Fibroblast of gingiva (primary cell): ENCODE measurements at places on chromosomes 2 and 18.

DNA sequence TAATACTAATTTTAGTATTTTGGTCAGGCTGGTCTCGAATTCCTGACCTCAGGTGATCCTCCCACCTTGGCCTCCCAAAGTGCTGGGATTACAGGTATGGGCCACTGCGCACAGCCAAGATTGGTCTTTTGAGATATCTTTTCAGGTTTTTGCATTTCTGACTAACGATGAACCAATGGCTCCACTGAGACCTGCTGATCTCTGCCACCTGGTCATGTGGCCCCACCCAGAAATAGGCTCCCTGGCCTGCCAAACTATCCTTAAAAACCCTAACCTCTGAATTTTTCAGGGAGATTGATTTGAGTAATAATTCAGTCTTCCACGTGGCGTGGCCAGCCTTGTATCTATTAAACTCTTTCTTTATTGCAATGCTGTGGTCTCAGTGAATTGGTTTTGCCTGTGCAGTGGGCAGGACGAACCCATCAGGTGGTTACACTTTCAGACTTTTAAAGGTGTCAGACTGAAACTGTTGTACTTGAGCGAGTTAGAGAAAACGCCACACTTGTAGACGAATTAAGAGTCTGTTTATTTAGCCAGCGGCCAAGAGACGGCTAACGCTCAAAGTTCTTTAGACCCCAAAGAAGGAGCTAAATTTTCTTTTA lies 85.8 kb upstream of the MSH6 start:
- no peak for DNase-seq

- DNase-seq: no peak
These were observed 90.1 kb upstream of the CAVIN2 start for GRCh38 chr2:191936882-191937405.

DNA sequence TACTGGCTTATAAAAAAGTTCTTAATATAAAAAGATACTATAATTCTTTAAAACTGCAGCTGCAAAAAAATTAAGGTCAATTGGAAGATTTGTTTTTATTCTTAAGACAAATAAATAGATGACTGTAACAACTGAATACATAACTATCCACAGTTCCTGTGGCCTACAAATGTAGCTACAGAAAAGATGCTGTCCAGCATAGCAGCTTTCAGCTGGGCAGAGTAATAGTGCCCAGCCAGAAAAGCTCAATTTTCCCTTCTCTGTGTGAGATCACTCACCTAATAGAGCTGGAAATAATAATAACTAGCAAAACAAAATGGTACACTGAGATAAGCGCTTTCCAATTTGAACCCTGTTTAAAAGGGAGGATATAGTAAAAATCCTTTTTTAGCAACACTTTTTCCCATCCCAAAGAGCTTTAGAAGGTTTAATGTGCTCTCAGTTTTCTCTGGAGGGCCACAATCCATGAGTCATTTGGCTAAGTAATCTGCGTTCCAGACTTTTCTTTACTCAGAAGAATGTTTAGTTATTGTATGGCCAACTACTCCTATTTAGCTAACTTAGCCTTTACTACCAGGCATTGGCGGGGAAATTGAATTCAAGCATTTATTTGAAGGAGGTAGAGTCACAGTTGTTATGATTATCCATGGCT lies 158.1 kb upstream of the SLC39A10 start:
- no peak for DNase-seq

- DNase-seq: no peak
These were observed 360.2 kb downstream of the ALK start for GRCh38 chr2:29561181-29561580.

GRCh38 chr2:85697096-85697495 lies 2.9 kb downstream of the GNLY start:
- DNase-seq: no peak

- no peak for DNase-seq
These were observed 102.6 kb downstream of the CDK15 start for GRCh38 chr2:201908901-201909300.

- DNase-seq: no peak
These were observed 80.6 kb upstream of the EML6 start for GRCh38 chr2:54642677-54643430.

DNA sequence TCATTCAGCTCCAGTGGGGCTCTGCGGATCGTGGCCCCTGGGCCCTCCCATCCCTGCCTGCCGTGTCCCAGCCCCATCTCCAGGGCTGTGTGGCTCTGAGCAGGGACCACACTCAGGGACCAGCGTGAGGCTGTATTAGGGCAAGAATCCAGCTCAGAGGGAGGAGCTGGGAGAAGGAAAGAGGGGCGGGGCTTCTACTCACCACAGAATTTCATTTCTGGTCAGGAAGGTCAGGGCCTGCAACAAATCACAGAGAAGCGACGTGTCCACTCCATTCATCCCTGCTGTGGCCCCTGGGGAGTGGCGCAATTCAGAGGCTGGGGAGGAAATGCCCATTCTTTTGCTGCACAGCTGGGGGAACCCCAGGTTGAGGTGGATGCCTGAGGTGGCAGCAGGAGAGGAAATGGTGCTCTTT lies 828 bp downstream of the CIB4 start:
- DNase-seq: peak; percentile 66

- no peak for DNase-seq
These were observed 116.3 kb upstream of the CDCA7 start for GRCh38 chr2:173238385-173238784.

- DNase-seq: no peak
These were observed 8.0 kb downstream of the TGOLN2 start for GRCh38 chr2:85319796-85320195.
